ENCODE measurements at places on chromosomes 3 and 15. TPM values are rescaled to one million over a fixed set of nuclear protein-coding genes. Genes with fewer than 3 reads are reported as not detected.

The MTHFS gene
- 15.7 TPM for total RNA-seq

The GOLGA8J gene
- total RNA-seq = not detected

The PP2D1 gene
- not detected for total RNA-seq

The ZCWPW2 gene
- total RNA-seq = 0.78 TPM

The XCR1 gene
- not detected for total RNA-seq

The WDR48 gene
- 40.2 TPM for total RNA-seq

The ABI3BP gene
- 3.1 TPM for total RNA-seq

The ZIC1 gene
- not detected for total RNA-seq

The SLC25A26 gene
- total RNA-seq = 31.8 TPM

The PLD1 gene
- 13.3 TPM for total RNA-seq

The MINAR1 gene
- total RNA-seq = 0.34 TPM

The CXCR6 gene
- not detected for total RNA-seq

The EFHB gene
- under 0.01 TPM for total RNA-seq

The AGBL1 gene
- total RNA-seq = not detected

The ASB14 gene
- not detected for total RNA-seq

The LINGO1 gene
- total RNA-seq = under 0.01 TPM

The CCR9 gene
- total RNA-seq = not detected

The RMDN3 gene
- 27.6 TPM for total RNA-seq

The CNTN3 gene
- 0.68 TPM for total RNA-seq

The IGSF10 gene
- under 0.01 TPM for total RNA-seq

The SCG3 gene
- total RNA-seq = not detected

The TRIM42 gene
- total RNA-seq = not detected

The SAMMSON gene
- total RNA-seq = not detected

The ITIH4 gene
- 2.5 TPM for total RNA-seq

The SIDT1 gene
- total RNA-seq = 2.3 TPM

The AQP9 gene
- not detected for total RNA-seq

The AHSG gene
- total RNA-seq = not detected

The TNFAIP8L3 gene
- 4.1 TPM for total RNA-seq

The BRPF1 gene
- total RNA-seq = 17.4 TPM

The NISCH gene
- total RNA-seq = 27.3 TPM

The IL12A gene
- total RNA-seq = 0.43 TPM

The TGM4 gene
- 0.34 TPM for total RNA-seq

The FBXW12 gene
- total RNA-seq = not detected

The MYO9A gene
- total RNA-seq = 39.6 TPM

The ARPC4 gene
- total RNA-seq = 135 TPM

The SNURF gene
- 53.2 TPM for total RNA-seq

The POMGNT2 gene
- total RNA-seq = 10.9 TPM

The CADPS gene
- 0.14 TPM for total RNA-seq

The CCR4 gene
- total RNA-seq = not detected

The ILDR1 gene
- total RNA-seq = 1.7 TPM

The SLC51A gene
- total RNA-seq = not detected

The GABRB3 gene
- total RNA-seq = 0.34 TPM

The TMC3 gene
- not detected for total RNA-seq

The VWA5B2 gene
- total RNA-seq = not detected

The ST3GAL6 gene
- total RNA-seq = 1.4 TPM

All from nasal cavity respiratory epithelium epithelial cell of viscerocranial mucosa (primary cell).